ENCODE measurements at places on chromosomes 16 and 17.
A peak's percentile ranks its signal among the peaks of the same experiment; 100 is the strongest.

DNA sequence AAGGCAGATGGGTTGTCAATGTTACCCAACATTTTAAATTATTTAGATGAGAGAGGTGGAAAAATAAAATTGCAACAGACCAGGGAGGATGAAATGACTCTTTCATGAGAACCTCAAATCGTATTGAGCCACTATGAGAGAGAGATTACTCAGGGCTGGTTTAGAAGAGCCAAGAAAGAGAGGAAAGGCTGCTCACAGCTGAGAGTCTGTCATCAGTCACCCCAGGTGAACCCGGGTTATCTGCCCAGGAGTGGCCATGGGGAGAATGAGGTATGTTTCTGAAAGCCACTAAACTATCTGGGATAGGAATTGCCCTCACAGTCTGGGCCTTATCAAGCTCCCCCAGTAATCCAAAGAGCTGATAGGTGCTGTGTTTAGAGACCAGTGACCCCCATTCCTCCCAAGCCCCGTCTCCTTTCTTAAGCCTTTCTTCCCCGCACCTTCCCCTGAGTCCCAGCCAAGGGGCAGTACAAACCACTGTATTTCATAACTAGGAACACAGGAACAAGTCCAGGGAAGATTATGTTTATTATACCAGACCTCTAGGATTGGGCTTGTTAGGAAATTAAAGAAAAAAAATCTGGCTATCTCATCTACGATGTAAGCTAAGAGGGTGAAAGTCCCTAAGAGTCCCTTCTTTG lies 158.9 kb upstream of the NOL11 start:
- no peak for DNase-seq

- peak; percentile 18 for DNase-seq
Measured at GRCh38 chr16:17416461-17417311, 54.1 kb downstream of the XYLT1 start.

DNA sequence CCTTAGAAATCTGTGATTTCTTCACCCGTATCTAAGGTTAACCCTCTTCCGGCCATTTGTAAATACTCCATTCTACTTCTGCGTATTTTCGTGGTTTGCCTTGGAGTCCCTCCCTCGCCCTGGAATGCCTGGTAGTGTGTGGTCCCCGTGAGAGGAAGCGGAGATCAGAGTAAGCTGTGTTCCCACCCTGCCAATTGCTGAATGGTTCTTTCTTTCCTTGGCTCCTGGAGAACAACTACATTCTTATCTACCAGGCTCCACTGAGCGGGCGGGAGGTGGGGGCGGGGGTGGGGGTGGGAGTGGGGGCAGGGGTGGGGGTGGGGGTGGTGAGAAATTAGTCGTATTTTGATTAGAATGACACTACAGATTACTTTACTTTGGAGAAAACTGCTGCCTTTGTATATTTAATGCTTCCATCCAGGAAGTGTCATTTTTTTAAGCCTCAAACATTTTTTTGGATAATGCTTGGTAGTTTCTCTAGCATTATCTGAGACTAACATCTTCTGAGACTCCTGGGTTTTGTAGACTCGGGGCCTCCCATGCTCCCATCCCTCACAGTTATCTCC lies 20.9 kb upstream of the FASN start:
- no peak for DNase-seq

GRCh38 chr17:34389126-34389750 lies 26.2 kb upstream of the CCL1 start:
- no peak for DNase-seq

- no peak for DNase-seq
Measured at GRCh38 chr17:53150101-53150698, 672.5 kb upstream of the KIF2B start.

DNA sequence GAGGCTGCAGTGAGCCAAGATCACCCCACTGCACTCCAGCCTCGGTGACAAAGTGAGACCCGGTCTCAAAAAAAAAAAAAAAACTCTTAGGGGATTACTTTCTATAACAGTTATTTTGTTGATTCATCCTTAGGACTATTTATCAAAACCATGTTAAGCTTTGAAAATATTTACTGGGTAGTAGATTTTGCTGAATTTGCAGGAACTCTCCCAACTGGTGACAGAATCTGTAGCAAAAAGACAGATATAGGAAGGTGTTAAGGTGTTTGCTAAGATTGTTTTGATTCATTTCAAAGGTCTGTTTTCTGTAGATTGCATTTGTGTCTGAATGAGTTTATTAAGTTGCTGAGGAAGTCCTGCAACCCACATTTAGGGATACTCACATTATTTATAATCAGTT lies 192.6 kb downstream of the PRKCA start:
- DNase-seq, result no peak

DNA sequence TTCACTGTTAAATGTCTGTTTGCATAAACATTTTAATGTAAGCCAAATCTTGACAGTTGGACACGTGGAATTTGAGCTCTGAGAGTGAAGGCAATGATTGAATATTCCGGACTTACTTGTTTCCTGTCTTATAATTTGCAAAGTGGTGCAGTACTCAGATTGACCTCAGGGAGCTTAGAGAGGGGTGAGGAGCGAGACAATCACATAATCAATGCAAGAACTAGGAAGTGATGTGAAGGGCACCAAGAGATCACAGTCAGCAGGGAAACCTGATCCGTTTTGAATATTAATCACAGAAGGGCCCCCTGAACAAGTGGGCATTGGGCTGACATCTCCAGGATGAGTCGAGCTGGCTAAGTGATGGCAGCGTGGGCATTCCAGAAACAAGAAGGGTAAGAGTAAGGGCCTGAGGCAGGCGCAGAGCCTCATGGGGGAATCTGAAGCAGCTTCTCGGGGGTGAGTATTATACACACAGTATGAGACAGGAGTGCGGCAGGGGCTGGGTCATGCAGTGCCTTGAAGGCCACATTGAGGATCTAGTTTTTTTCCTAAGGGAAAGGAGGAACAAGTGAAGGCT lies 26.1 kb downstream of the TEX2 start:
- DNase-seq, result no peak

DNA sequence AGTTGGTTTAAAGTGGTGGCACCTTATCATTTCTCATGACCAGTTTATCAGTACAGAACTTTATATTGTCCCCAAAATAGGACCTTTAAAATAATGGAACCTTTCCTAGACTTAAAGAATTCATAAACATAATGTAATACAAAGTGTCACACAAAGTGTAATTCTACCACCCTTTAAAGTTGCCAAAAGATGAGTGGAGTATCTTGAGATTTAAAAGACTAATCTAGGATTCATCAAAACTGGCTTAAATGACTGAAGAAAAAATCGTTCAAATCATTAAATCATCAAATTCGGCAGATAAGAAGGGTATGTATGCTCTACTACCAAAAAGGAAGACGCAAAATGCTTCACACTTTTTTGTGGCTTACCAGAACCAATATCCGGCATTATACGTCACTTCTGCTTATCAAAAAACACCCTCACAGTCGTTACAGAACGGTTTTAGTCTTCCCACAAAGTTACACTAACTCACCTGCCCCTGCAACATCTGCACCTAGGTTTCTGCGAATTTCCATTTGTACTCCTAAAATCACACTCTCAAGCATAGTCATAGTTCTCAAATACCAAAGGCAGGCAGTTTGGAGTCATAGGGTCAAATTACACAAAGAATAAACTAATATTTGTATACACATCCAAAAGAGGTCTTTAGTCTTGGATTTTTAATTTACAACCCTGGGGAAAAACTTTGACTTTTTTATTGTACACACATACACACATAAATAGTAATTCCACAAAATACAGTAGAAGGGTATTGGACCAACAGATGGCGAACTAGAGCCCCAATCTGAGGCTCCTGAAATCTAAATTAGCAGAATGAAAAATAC lies 1.4 kb upstream of the KANSL1 start:
- DNase-seq, result peak; percentile 67

DNA sequence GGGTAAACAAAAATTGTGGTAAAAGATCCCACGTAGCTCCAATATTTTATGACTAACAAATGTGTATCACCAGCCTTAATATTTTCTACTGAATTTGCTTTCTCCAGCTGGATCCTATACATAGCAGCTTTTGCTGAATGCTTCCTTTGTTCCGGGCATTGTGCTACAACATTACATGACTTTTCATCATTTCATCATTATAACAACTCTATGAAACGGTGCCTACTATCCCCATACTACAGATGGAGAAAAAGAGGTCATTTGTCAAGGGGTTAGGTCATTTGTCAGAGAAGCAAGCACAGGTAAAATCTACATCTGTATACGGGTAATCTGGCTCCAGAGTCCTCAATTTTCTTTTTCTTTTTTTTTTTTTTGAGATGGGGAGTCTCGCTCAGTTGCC lies 74.3 kb downstream of the KANSL1 start:
- DNase-seq, result no peak

GRCh38 chr17:50166518-50167181 lies 845 bp downstream of the SGCA start:
- DNase-seq, result no peak

DNA sequence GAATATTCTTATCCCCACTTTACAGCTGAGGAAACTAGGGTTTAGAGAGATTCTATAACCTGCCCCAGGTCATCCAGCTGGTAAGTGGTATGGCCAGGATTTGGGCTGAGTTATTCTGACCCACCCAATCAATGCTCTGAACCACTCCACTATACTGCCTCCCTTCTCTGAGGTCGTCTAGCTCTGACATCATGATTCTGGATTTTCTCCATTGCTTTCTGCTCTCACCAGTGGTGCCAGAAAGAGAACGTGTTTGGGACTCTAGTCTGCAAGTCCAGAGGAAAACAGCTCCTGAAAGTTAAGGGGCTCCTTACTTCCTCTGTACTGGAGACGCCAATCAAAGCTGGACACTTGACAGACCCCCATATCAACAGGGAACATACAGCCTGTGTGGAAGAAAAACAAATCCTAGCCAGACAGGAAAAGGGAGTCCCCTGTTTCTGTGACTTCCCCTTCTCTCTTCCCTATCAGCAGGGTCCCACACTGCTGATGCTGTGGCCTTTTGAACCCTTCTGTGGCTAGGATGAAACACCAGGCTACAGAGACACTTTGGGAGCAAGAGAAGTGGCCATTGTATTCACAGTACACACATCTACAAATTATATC lies 6.0 kb upstream of the EZH1 start:
- no peak for DNase-seq

DNA sequence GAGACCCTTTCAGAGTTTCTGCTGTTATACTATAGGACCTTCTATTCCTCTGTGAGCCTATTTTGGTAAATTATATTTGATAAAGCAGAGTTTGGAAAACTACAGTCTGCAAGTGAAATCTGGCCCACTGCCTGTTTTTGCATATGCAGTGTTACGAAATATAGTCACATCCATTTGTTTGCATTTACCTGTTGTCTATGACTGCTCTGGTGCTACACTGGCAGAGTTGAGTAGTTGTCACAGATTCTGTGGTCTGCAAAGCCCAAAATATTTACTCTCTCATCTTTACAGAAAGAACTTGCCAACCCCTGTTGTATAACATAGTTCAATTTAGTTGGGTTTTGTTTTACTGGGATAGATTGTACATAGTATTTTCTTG lies 42.3 kb downstream of the TNRC6A start:
- no peak for DNase-seq

GRCh38 chr16:3737181-3737580 lies 19.9 kb upstream of the TRAP1 start:
- DNase-seq, result no peak

- DNase-seq, result no peak
Measured at GRCh38 chr17:44636562-44636961, 19.7 kb upstream of the MEIOC start.

- DNase-seq, result no peak
Measured at GRCh38 chr17:7250695-7251627, 573 bp downstream of the CTDNEP1 start.

DNA sequence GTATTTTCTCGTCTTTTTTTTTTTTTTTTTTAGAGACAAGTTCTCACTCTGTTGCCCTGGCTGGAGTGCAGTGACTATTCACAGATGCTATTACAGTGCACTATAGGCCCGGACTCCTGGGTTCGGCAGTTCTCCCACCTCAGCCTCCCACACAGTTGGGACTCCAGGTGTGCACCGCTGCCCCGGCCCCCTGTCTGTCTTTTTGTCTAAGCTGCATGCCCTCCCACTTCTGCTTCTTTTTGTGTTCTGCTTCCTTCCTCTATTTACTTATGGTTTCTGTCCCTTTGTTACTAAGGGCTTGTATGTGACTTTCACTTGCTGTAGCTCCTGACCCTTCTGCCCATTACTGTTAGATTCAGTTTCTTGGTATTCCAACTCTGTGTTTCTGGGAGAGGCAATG lies 20.5 kb downstream of the SLC7A6 start:
- no peak for DNase-seq

- no peak for DNase-seq
Measured at GRCh38 chr17:31452561-31453110, 61.2 kb downstream of the RAB11FIP4 start.

- no peak for DNase-seq
Measured at GRCh38 chr17:20970329-20970728, 72.5 kb downstream of the USP22 start.

GRCh38 chr16:12758031-12758669 lies 45.5 kb downstream of the CPPED1 start:
- no peak for DNase-seq

DNA sequence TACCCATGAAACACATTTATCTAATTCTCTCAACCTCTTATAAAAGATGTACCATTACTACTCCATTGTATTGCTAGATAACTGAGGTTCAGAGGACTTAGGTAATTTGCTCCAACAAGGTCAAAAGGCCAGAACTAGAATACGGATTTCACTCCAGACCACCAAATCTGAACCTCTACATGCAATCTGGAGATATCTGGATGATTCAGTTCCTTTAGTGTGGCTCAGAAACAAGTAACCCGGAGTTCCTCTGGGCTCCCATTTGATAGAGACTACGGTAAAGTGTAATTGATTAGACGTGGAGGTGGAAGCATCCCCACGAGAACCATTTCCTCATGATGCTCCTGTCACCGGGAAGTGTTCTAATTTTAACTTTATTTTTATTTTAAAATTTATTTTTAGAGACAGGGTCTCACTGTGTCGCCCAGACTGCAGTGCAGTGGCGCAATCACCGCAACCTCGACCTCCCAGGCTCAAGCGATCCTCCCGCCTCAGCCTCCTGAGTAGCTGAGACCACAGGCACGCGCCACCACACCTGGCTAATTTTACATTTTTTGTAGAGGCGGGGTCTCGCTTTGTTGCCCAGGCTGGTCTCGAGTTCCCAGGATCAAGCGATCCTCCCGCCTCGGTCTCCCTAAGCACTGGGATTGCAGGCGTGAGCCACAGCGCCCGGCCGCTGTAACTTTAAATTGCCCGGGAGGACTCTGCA lies 608 bp upstream of the COX10 start:
- DNase-seq, result no peak

GRCh38 chr17:56939869-56940484 lies 20.9 kb downstream of the COIL start:
- no peak for DNase-seq

GRCh38 chr16:5845046-5845445 lies 747.5 kb upstream of the EEF2KMT start:
- DNase-seq, result no peak

GRCh38 chr17:56322991-56323390 lies 169.7 kb downstream of the ANKFN1 start:
- no peak for DNase-seq

Measured in effector CD4-positive, alpha-beta T cell (primary cell).